ENCODE measurements at places on chromosomes 2 and 18.

GRCh38 chr2:158154596-158154995, 52.9 kb downstream of the UPP2 start:
- DNase-seq, result no peak

DNA sequence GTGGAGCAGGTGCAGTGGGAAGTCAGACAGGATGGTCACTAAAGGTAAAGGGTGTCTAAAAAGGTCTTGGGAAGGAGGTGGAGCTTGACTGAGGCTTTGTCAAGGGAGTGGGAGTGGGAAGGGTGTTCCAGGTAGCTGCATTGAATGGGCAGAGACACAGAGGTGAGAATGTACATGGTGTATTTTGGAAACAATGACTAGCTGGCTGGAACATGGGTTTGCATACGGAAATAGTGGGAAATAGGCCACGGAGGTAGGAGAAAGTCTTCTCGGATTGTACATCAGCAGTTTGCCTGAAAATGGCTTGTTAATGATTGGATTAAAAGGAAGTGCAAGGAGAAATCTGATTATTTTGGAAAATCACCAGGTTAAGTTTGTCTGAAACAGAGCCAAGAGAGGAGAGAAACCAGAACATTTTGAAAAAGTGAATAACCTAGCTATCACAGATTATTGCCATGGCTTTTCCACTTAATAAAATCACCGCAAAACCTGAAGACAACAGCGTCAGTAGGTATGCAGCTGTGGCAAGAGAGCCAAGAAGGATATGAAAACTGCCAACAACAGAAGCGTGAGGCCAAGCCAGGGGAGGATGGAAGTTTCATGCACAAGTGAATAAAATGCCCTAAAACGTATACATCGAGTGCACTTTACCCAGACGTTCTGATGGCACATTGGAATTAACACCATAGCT, 13.9 kb downstream of the PAX8 start:
- DNase-seq, result no peak

DNA sequence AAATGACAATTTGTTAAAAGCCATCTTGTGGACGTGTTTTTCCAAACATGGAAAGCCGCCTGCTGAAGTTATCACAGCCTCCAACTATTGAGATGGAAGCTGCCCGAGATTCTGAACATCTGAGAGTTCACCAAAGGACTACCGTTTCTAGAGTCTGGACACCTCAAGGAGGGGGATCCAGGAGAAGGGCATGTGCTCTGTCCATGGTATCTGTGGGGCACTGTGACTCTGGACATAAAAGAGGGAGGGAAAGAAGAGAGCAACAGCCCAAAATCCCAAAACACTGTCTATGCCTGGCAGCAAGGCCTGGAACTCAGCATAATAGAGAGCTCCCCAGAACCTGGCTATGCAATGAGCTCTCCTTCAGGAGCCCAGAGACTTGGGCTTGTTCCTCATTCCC, 319.9 kb downstream of the EN1 start:
- no peak for DNase-seq

- no peak for DNase-seq
Observed at GRCh38 chr18:51211552-51211951, 14.1 kb upstream of the MEX3C start.

GRCh38 chr18:57931038-57931437, 113.0 kb upstream of the NEDD4L start:
- no peak for DNase-seq

- peak; percentile 70 for DNase-seq
Observed at GRCh38 chr2:169528271-169528701, 18.8 kb downstream of the KLHL41 start.

- DNase-seq, result no peak
Observed at GRCh38 chr18:67618061-67618460, 101.5 kb upstream of the DSEL start.

GRCh38 chr2:202094426-202094986, 21.5 kb downstream of the KIAA2012 start:
- no peak for DNase-seq

DNA sequence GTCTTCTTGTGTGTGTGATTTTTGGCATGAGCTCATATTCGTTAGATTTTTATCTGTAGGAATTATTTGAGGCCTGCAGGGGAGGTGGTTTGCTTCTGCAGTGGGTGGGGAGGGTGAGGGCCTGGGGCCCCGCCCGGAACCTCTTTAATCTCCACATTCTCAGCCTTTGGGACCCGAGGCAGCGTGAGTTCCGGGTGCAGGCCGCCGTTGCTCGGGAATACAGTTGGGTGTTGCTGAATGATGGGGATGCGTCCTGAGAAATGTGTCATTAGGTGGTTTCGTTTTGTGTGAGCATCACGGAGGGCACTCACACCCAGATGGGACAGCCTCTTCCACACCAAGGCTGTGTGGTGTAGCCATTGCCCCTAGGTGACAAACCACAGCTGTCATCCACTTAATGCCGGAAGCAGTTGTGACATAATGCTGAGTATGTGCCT, 13.7 kb upstream of the GAL3ST2 start:
- no peak for DNase-seq

DNA sequence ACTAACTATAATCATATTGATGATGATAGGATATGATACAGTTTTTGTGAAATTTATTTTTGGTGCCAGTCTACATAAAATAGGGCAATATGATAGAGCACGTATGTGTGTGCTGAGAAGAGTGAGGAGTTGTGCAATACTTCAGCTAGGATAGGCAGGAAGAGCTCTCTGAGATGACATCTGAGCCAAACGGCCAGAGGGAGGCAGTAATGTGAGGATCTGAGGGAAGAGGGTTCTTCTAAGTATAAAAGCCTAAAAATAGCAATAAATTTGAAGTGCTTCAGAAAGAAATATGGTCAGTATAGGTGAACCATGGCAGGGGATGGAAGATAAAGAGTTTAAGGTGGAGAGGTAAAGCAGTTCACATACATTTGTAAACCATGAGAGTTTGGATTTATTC, 102.5 kb downstream of the OLA1 start:
- DNase-seq, result no peak

DNA sequence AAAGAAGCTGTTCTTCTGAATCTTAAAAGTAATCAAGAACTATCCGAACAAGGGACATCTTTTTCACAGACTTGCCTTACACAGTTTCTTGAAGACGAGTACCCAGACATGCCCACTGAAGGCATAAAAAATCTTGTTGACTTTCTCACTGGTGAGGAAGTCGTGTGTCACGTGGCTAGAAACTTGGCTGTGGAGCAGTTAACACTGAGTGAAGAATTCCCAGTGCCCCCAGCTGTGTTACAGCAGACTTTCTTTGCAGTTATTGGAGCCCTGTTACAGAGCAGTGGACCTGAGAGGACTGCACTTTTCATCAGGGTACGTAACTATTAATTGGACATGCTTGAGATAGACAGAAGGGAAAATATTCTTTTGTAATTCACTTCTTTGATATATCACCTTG, 2.4 kb downstream of the MRPL44 start:
- no peak for DNase-seq

GRCh38 chr2:68345129-68345875, 19.8 kb upstream of the PLEK start:
- no peak for DNase-seq

DNA sequence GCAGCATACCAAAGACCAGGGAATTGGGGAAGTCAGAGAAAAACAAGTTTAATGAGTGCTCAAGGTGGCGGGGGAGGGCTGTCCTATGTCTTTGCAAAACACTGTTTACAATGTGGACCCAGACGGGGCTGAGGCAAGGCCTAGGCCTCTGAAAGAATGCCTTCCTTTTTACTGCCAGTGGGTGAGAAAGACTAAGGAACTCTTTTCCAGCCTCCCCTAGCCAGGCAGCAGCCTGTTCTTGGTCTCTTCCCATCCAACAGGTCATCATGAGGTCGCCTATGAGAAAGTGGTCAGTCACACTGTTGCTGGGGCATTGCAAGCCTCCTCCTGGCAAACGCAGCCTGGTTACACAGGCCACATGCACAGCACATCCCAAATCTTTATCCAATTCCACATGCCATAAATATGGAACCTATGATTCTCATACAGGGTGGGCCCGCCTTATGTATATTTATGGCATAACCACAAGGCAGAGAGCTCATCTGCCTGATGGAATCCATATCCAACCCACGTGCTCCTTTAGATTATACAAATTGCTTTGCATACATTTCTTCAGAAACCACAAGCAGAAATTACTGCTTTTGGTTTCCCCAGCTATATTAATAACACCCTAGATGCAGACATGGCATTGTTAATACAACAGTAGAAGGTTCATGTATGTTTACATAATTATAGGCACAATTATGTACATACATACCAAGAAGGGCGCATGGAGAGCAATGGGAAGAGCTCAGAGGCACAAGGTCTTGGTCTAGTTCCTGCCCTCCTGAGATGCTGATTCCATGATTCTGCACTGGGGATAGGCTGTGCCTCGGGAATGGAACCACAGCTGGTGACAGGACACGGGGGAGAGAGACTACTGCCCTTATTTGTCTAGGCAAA, 48.6 kb downstream of the NRP2 start:
- no peak for DNase-seq

GRCh38 chr2:217177720-217178119, 317.9 kb upstream of the TNP1 start:
- no peak for DNase-seq

DNA sequence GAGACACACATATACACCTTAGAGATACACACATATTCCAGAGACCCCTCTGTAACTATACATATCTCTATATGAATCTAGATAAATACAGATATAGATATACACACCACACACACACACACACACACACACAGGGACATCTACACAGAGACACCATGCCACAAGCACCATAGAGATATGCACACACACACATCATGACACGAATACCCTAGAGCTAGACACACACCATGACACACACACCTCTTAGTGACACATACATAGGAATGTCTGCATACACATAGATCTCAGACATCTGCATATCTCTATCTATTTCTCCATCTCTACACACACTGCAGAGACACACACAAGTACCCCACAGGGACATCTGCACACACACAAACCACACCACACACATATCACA, 270.0 kb downstream of the CYRIA start:
- DNase-seq, result no peak

- DNase-seq, result peak; percentile 77
Observed at GRCh38 chr2:231687133-231687852, 21.0 kb upstream of the PTMA start.

DNA sequence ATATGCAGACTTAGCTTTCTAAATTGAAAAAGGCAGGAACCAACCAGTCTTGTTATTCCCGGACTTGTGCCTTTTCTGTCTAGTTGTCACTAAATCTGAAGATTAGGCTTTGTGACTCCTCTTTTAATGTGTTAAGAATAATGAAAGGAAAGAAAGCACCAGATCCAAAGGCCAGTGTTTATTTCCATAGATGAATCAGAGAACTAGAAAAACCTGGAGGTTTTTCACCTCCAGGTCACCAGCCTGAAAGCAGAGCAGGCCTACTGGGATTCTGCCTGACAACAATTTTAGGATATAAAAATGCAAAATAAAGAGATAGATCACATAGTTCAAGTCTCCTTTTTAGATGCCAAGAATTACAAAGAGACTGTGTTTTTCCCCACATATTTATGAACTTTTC, 160.4 kb downstream of the GULP1 start:
- no peak for DNase-seq

DNA sequence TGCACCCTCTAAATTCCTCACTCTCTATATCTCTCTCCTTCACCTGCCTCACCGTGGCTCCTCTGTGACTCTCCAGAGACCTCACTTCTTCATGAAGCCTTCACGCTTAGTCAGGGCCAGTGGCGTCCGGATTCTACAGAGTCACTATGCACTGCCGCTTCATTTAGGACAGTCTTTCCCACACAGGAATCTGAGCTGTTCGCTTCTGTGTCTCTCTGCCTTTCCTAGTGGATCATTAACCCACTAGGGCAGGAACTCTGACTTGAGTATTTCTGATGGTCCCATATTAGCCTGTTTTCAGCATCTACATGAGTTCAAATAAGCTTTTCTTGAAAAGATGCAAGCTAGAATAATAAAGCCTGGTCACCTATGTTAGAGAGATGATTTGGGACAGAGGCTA, 180.2 kb upstream of the DOK6 start:
- no peak for DNase-seq

DNA sequence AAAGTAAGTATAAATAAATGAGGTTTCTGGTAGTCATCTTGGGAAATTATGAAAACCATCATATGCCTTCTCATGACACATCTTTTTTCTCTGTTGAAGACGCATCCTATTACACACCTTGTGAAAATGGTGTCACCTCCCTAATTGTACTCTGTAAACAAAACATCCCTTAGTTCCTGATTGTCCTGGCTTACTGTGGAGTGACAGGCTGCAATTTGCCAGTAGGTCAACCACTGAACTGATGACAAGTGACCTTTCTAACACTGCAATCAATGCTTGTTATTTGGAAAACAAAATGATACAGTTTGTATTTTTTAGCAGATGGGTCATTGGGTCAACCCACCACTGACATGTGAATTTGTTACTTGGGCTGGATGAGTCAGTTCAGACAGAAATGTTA, 219.5 kb downstream of the PTPRM start:
- DNase-seq, result no peak

- DNase-seq, result no peak
Observed at GRCh38 chr2:161118722-161119121, 41.5 kb upstream of the TANK start.

- no peak for DNase-seq
Observed at GRCh38 chr2:9745153-9745899, 97.9 kb upstream of the TAF1B start.

- DNase-seq, result no peak
Observed at GRCh38 chr2:149134335-149134923, 95.9 kb downstream of the LYPD6B start.

DNA sequence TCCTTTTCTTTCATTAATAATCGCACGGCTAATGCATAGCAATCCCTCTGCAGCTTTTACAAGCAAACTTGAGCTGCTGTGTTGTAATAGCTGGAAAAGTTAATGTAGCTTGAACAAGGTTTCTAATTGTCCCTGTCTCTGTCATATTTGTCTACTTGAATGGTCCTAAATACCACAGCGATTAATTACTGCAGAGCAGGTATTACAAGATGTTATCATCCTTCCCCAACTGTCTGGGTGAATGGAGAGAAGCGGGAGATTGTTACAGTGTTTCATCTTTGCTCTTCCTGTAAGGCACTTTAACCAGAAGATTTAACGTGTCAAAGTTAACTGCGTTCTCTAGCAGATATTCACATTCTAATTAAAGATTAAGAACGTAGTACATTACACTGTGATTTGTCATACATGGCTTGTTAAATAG, 422.2 kb upstream of the POU3F3 start:
- DNase-seq, result no peak

GRCh38 chr2:206202446-206202845, 42.8 kb downstream of the EEF1B2 start:
- DNase-seq, result no peak

DNA sequence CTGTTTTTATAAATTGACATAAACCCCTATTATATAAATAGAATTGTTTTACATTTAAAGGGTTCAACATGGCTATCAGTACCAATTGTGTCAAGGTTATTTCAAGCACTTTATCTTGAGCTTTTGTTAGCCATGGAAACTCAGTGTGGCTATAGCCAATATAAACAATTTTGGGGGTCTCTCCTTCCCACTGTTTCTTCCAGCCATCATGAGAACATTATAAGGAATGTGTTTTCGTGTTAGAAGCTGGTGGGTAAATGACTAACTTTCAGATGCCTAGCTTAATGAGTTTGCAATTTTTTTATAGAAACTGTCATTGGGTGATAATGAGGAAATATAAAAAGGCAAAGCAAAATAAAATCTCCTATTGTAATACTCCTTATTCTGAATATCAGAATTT, 153.5 kb upstream of the FOSL2 start:
- DNase-seq, result no peak

Measured in activated naive CD4-positive, alpha-beta T cell treated with anti-CD3 and anti-CD28 coated beads, Interleukin-2, amount 50 U/mL, for 16 hours (primary cell).